OCI-M1 (cell line): ENCODE measurements at places on chromosomes 5 and 9.

- no peak for DNase-seq
Observed at GRCh38 chr5:136646915-136647314, 281.6 kb upstream of the TRPC7 start.

DNA sequence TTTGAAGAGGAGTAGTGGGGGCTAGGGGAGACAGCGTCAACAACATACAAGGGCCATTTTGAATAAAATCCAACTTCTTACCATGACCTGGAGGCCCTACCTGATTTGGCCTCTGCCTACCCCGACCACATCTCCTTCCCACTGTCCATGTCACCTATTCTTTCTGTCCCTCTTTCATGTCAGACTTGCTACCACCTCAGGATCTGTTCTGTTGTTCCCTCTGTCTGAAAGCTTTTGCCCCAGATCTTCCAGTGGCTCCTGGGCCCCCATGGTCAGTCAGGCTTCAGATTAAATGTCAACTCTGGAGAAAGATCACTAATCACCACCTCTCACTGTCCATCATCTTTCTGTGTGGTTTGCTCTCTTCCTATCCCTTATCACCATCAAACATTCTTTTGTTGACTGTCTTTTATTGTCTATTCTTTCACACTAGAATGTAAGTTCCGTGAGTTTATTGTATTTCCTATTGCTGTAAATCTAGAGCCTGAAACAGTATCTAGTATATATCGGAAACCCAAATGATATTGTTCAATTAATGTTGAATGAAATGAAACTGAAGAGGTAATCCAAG lies 31.2 kb upstream of the APC start:
- DNase-seq, result peak; percentile 40

GRCh38 chr5:150138551-150139265 lies 16.9 kb downstream of the PDGFRB start:
- DNase-seq, result no peak

DNA sequence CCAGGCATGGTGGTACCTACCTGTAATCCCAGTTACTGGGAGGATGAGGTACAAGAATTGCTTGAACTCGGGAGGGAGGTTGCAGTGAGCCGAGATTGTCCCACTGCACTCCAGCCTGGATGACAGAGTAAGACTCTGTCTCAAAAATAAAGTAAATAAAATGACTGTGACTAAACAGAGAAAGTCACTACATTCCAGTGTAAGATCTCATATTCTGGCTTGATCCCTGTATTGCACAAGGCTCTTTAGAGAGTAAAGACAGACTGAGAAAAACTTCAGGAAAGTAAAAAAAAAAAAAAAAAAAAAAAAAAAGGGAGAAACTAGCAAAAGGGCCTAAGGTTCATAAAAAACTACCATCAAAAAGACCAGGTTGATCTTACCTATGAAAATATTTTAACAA lies 106.6 kb upstream of the PJA2 start:
- no peak for DNase-seq

DNA sequence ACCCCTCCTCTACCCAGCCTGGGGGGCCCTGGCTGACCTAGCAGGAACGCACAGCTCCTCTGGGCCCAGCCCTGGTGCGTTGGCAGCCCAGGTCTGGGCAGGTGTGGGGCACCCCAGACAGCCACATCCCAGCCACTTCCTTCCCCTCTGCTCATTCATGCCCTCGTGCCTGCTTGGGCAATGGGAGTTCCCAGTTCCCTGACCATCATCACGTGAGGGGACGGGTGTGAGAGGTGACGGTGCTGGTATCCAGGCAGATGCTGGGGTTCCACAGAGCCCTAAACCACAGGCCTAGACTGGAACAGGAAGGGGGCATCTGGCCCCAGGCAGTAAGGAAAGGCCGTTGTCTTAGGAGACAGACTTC lies 8.4 kb downstream of the RALGDS start:
- no peak for DNase-seq

GRCh38 chr5:176870110-176870591 lies 29.0 kb downstream of the HK3 start:
- peak; percentile 3 for DNase-seq

DNA sequence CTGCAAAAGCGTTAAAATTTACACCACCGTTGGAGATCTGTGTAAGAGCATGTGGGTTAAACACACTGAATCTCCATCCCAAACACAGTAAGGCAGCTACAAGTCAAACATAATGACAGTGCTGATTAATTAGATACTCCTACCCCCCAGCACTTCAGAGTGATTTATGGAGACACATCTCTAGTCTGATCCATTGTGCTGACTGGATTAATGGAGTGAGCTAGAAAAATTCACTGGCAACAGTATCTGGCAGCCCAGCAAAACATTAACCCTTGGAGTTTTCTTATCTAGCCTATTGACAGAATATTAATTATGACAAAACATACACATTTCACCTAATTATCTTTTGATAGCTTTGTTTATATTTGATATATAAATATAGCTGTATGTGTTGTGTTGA lies 188.6 kb upstream of the ISL1 start:
- DNase-seq, result no peak

- no peak for DNase-seq
Observed at GRCh38 chr5:59021286-59021673, 438.4 kb downstream of the RAB3C start.

DNA sequence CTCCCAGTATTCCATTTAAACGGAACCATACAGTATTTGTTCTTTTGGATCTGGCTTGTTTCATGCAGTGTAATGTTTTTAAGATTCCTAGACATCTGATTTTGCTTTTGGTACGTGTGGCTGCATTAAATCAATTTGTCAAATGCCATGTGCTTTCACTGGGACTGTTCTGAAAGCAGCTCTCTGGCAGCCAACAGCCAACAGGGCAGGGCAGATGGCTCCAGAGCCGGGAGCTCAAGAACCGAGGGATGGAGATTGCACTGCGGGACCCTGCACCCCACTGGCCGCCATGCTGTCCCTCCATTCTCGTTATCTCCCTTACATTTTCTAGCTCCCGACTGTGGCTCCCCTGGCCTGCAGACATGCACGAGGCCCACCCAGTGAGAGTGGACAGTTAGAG lies 33.4 kb upstream of the AIF1L start:
- DNase-seq, result no peak

DNA sequence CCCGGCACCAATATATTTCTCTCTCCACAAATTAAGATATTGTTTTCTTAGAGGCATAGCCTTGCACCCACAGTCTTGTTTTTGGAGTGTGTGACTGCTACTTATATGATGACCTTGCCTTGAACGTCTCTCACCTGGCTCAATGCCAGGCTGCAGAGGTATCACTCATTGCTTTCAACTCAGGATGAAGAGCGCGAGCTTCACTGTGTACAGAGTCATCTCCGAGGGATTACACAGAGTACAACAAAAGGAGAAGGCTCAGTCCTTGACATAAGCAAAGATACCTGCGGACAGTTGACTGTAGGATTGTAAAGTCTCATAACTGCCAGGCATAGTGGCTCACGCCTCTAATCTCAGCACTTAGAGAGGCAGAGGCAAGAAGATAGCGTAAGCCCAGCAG lies 53.8 kb downstream of the CD180 start:
- no peak for DNase-seq

GRCh38 chr9:84974258-84974657 lies 304.7 kb downstream of the NTRK2 start:
- no peak for DNase-seq

DNA sequence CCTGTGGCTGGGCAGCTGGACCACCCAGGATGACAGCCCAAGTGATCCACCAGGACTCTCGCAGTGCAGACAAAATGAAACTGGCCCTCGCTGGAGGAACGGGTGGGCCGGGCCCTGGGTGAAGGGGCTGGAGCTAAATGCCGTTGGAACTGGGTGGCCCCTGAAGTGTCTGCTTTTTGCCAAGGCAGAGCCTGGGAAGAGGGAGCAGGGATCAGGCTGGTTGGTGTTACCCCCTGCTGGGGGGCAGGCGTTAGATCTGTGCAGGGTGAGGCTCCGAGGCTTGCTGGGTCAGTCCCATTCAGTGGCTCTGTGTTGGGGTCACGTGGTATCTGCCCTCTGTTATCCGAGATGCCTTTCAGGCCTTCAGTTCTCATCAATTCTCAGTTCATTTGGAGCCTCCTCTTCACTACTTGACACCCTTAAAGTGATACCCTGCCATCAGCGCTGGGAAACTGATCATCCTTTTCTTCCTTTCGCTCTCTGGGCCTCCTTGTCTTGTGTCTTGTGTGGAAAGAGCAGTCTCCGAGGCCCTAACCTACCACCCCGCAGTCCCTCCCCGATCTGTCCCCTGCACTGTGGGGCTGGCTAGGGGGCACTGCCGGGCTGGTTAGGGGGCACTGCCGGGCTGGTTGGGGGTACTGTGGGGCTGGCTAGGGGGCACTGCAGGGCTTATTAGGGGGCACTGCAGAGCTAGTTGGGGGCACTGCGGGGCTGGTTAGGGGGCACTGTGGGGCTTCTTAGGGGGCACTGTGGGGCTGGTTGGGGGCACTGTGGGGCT lies 37.3 kb downstream of the COL5A1 start:
- DNase-seq, result no peak

DNA sequence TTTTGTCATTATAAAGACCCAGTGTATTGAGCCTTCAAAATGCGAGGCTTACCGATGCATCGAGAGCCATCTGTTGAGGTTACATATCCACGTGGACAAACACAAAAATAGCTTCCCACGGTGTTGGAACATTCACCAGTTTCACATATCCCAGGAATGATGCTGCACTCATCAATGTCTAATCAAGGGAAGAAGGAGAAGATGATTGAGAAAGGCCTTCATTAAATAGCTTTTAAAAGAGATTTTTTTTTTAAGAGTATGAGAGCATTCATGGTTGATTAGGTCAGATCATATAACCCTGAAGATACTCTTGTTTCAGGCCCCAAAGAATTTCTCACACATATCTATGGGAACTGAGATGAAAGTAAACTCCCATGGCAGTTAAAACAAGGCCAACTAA lies 129.4 kb downstream of the FBN2 start:
- no peak for DNase-seq

GRCh38 chr5:158670201-158670600 lies 429.5 kb downstream of the EBF1 start:
- DNase-seq, result no peak
